Epithelial cell of esophagus (primary cell): ENCODE measurements at places on chromosomes 13 and 19.

DNA sequence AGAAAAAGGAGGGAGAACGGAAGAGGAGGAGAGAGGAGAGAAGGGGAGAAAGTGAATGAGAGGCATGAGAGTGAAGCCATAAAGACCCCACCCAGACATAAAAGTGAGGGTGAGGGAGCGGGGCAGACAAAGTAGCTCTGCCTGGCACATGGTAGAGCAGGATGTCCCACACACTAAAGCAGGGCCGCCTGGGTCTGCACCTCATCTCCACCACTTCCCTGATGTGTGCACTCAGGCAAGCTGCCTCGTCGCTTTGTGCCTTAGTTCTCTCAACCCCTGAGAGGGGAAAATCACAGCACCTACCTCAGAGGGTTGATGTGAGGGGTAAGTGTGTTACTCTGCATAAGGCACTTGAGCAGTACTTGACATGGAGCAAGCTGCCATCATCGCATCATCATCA, 488.1 kb downstream of the COG6 start:
- no peak for DNase-seq

DNA sequence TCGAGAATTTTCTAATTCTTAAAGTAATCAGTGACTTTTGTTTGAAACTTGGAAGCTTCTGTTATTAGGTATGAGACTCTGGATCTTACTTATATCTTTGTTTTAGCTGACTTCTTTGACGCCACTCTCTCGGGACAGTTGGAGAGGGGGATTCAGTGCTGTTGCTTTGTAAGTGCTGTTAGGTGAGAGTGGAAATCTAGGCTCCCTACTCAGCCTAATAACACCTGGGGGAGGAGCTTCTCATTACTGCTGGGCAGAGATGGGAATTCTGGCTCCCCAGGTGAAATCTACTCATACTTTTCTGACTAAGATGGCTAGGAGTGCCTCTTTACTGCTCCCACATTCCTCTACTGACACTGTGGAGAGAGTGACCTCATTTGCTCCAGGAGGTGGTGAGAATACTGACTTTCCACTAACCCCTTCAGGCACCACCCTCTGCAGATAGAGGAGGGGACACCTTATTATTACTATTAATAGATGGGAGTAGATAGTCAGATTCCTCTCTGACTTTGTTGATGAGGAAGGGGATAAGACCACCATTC, 324.9 kb upstream of the SPRY2 start:
- DNase-seq, result peak; percentile 67

GRCh38 chr13:39765801-39766463, 110.5 kb downstream of the COG6 start:
- DNase-seq, result peak; percentile 66

DNA sequence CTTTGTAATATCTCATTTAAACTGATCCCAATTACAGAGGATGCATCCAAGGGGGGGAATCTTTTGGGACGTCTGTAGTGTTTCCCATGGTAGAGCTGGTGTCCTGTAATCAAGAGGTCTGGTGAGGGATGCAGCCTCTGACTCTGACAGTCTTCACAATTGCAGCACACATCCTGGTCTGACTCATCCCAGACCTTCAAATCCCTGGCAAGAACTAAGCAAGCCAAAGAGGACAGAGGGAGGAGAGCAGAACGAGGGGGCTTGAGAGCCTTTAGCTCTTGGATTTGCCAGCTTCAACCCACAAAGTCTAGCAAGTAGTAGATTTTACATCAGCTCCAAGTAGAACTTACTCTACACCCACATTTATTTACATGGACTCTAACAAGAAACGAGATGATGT, 17.3 kb upstream of the FCGBP start:
- DNase-seq, result peak; percentile 79

GRCh38 chr13:65609350-65609749, 1620.8 kb downstream of the PCDH9 start:
- DNase-seq, result no peak

- DNase-seq, result no peak
Observed at GRCh38 chr19:47497821-47498520, 14.0 kb upstream of the KPTN start.

- DNase-seq, result no peak
Observed at GRCh38 chr19:8142513-8142900, 6.9 kb downstream of the FBN3 start.

GRCh38 chr13:21673789-21674489, 3.1 kb downstream of the FGF9 start:
- DNase-seq, result peak; percentile 66

- DNase-seq, result peak; percentile 30
Observed at GRCh38 chr19:6532244-6532999, 1.6 kb downstream of the TNFSF9 start.

- no peak for DNase-seq
Observed at GRCh38 chr13:21395953-21396352, 63.1 kb downstream of the ZDHHC20 start.

GRCh38 chr13:99681695-99682094, 180.4 kb downstream of the TM9SF2 start:
- no peak for DNase-seq

GRCh38 chr19:13623716-13624710, 117.7 kb upstream of the CACNA1A start:
- no peak for DNase-seq

DNA sequence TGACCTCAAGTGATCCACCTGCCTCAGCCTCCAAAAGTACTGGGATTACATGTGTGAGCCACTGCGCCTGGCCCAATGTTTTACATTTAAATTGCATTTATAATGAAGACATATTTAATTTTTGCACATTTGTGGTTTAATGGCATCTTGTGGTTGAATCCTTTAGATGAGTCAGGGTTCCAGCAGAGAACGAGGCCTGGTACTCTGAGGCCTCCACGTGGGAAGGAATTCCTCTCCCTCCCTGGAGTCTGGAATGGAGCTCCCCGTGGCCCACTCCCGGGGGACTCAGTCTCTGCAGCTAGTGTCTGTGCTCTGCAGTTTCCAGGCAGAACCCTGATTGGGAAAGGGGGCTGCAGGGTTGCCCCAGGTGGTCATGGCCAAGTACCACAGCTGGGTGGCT, 24.2 kb downstream of the ZFR2 start:
- DNase-seq, result no peak

DNA sequence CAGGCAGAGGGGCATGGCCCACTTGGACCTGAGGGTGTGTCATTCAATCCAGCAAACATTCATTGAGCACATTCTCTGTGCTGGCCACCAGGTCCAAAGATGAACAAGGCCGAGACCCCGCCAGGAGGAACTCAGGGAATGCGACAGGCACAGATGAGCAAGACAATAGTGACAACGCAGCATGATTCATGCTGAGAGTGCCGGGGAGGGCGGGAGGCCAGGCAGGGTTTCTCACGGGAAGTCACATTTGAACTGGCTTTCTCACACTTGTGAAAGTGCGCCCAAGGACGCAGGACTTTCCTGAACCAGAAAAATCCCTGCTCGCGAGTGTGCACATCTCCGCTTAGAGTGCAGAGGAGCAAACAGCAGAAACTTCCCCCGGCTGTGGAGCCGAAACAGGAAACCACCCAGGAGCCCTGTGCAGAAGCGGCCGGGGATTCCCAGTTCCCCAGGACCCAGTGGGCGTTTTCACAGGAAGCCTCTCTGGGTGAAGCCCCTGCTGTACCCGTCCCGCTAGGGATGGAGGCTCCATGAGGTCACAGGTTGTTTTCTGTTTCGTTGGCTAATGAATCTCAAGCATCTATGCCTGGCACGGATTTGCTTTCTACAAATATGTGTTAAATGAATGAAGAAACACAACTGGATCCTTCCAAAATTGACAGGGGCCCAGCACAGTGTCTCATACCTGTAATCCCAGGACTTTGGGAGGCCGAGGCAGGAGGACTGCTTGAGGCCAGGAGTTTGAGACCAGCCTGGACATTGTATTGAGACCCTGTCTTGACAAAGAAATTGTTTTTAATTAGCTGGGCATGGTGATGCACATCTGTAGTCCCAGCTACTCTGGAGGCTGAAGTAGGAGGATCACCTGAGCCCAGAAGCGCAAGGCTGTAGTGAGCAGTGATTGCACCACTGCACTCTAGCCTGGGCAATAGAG, 68.4 kb upstream of the TM9SF2 start:
- peak; percentile 76 for DNase-seq

- DNase-seq, result no peak
Observed at GRCh38 chr13:76823969-76824368, 62.2 kb downstream of the KCTD12 start.

DNA sequence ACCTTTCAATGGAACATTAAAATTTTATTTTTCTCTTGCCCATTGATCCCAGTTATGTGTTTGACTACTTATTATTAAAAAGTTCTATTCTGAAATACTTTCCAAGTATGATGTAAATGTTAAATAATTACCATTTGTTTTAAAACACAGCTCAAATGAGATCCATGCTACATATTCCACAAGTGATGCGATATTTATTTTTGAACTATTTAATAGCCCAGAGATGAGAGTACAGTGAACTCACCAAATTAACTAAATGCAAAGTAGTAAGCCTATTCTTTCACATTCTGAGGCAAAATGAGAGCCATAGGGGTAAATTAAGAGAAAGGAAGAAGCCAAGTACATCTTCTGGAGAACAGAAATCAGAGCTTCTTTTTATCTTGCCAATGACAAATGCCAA, 1.2 kb upstream of the DCLK1 start:
- no peak for DNase-seq

GRCh38 chr19:7478173-7478842, 10.5 kb downstream of the PEX11G start:
- DNase-seq, result no peak

DNA sequence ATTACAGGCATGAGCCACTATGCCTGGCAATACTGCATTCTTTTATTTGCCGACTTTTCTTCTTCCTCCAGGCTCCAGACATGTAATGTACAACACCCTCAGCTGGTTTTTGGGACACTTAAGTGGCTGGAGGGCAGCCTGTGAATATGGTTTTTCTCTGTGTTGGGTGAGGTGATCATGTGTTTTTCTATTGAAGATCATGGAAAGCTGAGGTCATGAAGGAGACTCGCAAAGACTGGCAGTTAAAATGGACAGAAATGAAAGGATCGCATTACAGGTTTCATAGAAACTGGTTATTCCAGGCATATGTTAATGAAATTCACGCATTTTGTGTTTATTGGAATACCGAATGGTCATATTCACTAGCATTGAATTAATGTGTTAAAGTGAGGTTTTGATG, 85.2 kb upstream of the RNF113B start:
- no peak for DNase-seq

GRCh38 chr19:15120135-15121026, 13.2 kb downstream of the SYDE1 start:
- DNase-seq, result no peak

- DNase-seq, result no peak
Observed at GRCh38 chr13:79398127-79398526, 7.9 kb downstream of the RBM26 start.

DNA sequence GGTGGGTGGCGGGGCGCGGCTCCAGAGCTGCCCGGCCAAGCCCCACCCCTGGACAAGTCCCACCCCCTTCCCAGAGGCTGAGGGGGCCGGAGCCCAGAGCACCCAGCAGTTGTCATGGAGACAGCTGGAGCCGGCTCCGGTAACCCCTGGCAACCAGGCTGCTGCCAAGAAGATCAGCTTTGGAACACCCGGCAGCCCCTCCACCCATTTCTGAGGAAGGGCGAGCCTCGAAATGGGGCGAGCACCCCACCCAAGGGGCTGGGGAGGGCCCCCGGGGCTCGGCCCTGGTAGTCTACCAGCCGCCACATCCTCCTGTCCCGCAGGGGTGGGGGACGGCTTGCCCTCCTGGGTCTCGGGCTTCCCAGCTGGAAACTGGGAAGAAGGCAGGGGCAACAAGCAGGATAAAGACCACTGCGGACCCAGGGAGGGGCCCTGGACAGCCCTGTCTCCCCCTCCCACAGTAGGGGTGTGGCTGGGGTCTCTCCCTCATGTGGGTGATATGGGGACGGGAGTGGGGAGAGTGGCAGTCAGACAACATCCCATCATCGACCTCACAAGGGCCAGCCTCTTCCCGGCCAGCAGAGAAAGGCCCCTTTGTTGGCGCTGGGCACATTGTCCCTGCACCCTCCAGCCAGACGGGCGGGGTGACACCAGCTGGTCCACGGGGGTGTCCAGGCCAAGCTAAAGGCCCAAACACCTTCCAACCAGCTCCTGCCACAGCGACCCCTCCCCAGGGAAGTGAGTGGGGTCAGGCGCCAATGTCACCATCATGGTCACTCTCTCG, 1.5 kb downstream of the CERS1 start:
- no peak for DNase-seq

DNA sequence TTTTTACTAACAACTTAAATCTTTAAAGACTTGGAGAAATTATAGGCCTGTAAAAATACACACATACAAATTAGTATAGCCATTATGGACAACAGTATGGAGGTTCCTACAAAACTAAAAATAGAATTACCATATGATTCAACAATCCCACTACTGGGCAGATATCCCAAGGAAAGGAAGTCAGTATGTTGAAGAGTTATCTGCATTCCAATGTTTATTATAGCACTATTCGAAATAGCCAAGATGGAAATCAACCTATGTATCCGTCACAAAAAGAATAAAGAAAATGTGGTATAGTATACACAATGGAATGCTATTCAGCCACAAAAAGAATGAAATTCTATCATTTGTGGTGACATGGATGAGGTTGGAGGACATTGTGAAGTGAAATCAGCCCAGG, 37.2 kb downstream of the SLITRK1 start:
- no peak for DNase-seq

GRCh38 chr13:33728271-33729037, 89.5 kb upstream of the RFC3 start:
- peak; percentile 63 for DNase-seq

- no peak for DNase-seq
Observed at GRCh38 chr13:111270126-111270525, 50.3 kb upstream of the TEX29 start.

GRCh38 chr13:28685892-28686291, 27.0 kb downstream of the POMP start:
- no peak for DNase-seq

DNA sequence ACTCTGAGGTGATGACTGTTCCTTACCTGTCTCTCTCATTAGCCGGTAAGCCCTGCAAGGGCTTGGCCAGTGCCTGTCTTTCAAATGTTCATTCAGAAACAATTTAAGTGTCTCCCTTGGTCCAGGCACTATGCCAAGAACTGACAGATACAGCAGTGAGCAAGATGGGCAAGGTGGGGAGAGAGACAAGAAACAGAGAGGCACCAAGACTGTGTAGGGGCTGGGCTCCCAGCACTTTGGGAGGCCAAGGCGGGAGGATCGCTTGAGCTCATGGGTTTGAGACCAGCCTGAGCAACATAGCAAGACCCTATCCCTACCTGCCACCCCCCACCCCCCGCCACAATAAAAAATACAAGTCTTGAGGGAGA, 1.3 kb upstream of the CCNE1 start:
- peak; percentile 91 for DNase-seq

- DNase-seq, result no peak
Observed at GRCh38 chr13:64397701-64398100, 2832.4 kb downstream of the PCDH9 start.

- DNase-seq, result no peak
Observed at GRCh38 chr13:37652596-37652995, 54.0 kb upstream of the POSTN start.

GRCh38 chr13:23630349-23631093, 60.3 kb downstream of the TNFRSF19 start:
- no peak for DNase-seq

GRCh38 chr19:56687031-56687430, 15.5 kb upstream of the ZNF835 start:
- no peak for DNase-seq
